Heart right ventricle (tissue), 16 donors: ENCODE measurements at places on chromosomes 6 and 20. TPM values are rescaled to one million over a fixed set of nuclear protein-coding genes. Genes with fewer than 3 reads are reported as not detected.
A peak's percentile ranks its signal among the peaks of the same experiment; 100 is the strongest.

DNA sequence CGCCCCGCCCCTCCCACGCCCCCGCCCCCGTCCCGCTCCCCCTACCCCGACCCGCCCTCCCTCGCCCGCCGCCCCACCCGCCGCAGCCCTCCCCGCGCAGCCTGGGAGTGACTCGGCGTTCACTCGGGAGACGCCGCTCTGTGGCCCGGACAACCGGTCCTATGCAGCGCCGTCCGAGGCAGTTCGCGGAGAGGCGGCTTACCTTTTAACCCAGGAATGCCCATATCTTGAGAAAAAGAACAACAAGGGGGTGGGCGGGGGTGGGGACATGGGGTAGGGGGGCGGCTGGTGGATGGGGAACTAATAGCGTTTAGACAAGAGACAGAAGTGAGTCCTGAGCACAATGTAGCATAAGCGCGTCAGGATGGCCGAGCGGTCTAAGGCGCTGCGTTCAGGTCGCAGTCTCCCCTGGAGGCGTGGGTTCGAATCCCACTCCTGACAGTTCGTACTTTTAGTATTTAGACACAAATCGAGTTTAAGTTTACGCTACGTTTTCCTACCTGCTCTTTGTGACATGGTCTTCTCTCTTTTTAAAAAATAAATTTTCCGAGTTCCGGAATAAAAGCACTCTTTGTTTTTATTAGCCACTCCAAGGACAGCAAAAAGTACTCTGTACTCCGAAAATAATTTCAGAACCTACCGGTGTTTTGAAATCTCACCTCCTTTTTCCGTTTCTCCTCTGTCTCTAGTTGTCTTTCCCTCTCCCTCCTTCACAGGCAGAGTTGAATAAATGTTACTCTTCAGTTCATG lies 17.1 kb upstream of the HMGN4 start:
- DNase-seq, result peak; percentile 90

GRCh38 chr6:41719436-41720261 lies 15.8 kb downstream of the TFEB start:
- DNase-seq, result no peak

KCNQ5 gene
- not detected for total RNA-seq

SYNDIG1 gene
- 34.7 TPM for total RNA-seq

DNA sequence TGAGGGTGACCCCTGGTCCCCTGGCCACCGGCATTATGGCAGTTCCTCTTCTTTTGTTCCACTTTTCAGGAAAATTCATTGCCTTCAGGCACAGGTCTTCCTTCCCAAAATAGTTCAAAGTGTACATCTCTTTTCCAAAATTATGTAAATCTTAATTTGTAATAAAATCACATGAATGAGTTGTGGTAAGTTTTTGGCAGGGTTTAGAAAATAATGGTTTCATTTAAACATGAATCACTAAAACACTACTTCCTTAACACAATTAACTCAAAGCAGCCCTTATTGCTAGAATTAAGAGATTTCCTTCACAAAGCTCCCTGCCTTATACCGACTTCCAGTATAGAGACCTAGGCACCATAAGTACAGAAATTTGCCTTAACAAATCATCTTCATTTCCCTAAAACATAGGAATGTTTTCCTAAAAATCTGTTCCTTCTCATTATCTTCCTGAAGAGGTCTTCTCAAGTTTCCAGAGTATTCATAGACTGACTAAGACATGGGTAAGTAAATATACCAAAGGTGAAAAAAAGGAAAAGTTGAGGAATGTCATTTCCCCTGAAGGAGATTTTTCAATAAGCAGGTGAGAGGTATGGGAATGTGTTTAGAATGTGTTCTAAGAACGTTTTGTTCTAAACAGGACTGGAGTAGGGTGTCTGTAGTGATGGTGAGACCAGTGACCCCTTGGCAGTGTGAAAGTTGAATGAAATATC lies 148.2 kb upstream of the CITED2 start:
- no peak for DNase-seq

GRCh38 chr6:45047573-45047972 lies 280.6 kb upstream of the RUNX2 start:
- DNase-seq, result no peak

ID4 gene
- total RNA-seq, result 1.2 TPM

IMPG1 gene
- total RNA-seq, result not detected

- DNase-seq, result no peak
Observed at GRCh38 chr20:22818636-22819035, 216.5 kb upstream of the SSTR4 start.

PLN gene
- 3,094 TPM for total RNA-seq

MLN gene
- not detected for total RNA-seq

DNA sequence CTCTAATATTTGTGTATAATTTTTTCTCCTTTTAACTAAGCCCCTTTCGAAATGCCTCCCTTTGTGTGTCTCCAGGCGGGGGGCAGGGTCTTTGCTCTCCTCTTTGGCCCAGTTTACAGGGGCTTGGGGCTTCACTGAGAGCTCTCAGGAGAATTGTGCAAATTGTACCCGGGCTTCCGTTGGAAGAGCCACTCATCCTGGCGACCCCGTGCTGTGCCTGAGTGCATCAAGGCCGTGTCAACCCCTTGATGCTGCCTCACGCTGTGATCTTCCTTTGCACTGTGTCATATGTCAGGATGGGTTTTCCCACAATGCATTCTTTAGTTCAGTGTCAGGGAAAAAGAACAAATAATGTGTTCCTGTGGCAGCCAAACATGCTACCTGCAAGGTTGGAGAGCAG lies 118.0 kb upstream of the POU3F2 start:
- no peak for DNase-seq

GRCh38 chr6:118890997-118891790 lies 2.8 kb upstream of the ASF1A start:
- no peak for DNase-seq

SLC26A8 gene
- not detected for total RNA-seq

- DNase-seq, result no peak
Observed at GRCh38 chr6:132399376-132400074, 1.8 kb downstream of the MOXD1 start.

ARHGAP40 gene
- total RNA-seq, result not detected

MYMX gene
- total RNA-seq, result not detected

- no peak for DNase-seq
Observed at GRCh38 chr6:82006027-82006738, 241.4 kb downstream of the IBTK start.

GRCh38 chr6:15879371-15880261 lies 216.8 kb upstream of the DTNBP1 start:
- DNase-seq, result peak; percentile 76

RBL1 gene
- 3.6 TPM for total RNA-seq

PRND gene
- 0.07 TPM for total RNA-seq

DNA sequence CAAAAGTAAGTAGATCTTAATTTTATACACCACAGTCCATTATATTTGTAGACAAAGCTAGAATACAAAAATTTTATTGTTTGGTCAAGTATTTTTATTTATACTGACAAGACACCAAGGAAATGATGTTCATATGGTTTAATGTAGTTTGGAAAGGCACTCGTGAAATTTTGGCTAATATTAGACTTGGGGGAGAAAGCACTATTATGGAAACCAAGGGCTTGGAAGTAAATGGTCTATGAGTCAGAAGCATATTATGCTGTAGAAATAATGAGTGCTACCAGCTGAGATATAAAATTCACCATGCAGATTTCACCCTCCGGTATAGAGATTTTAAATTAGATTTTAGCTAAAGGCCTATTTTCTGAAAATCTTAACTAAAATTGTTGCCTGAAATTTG lies 233.6 kb downstream of the KCNQ5 start:
- DNase-seq, result no peak

DNA sequence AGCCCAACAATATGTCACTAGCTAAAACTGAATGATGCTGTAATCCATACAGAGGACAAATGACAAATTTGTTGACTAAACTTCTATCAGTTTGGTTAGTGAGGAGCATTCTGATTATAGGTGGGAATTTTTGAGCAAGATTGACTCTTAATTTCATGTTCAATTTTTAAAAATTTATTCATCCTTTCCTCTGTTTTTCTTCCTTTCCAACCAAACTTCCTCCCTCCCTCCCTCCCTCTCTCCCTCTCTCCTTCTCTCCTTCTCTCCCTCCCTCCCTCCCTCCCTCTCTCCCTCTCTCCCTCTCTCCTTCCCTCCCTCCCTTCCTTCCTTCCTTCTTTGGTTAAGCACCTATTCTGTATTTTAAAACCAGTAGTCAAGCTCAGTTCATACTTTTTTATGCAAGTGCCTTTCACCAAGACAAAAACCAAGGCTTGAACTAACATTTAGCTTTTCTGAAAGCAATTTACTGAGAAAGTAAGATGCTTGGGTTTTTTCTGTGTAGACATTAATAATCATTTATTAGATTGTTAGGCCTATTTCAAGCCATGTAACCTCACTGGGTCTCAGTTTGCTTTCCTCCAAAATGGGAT lies 112.3 kb downstream of the TSHZ2 start:
- DNase-seq, result no peak
